ENCODE measurements at places on chromosomes 11 and 22.

DNA sequence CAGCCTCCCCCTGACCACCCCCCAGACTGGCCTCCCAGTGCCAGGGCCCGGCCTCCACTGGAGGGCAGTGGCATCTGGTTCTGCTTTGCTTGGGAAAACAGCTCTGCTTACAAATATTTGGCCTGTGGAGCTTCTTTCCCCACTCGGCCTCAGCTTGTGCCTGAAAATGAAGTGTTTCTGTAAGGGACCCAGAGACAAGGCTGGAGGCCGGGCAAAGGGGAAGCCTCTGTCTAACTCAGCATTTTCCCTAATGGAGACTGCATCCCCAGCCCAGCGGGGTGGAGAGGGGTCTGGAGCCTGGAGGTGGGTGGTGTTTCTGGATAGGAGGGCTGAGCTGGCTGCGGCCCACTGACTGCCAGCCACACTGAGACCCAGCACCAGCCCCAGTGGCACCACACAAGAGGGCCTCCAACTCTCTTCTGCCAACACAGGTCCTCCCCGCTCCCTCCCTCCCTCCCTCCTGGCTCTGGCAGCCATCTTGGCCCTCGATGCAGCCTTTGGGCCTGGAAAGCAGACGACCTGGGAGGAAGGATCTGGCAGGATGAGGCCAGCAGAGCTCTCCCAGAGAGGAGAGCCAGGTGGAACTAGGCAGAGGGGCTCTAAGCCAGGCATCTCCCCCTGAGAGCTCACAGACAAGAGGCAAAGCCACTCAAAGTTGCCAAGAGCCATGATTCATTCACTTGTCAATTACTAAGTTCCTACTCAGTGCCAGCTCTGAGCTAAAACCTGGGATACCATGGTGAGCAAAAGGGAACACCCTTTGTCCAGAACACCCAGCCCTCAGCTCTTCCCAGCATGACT, 77.1 kb upstream of the CD82 start:
- no peak for DNase-seq

- no peak for DNase-seq
Measured at GRCh38 chr11:95985174-95985808, 61.4 kb upstream of the MTMR2 start.

GRCh38 chr11:65129649-65130441, 4.5 kb downstream of the SYVN1 start:
- DNase-seq: no peak

GRCh38 chr11:65362320-65362931, 7.9 kb downstream of the TIGD3 start:
- no peak for DNase-seq

DNA sequence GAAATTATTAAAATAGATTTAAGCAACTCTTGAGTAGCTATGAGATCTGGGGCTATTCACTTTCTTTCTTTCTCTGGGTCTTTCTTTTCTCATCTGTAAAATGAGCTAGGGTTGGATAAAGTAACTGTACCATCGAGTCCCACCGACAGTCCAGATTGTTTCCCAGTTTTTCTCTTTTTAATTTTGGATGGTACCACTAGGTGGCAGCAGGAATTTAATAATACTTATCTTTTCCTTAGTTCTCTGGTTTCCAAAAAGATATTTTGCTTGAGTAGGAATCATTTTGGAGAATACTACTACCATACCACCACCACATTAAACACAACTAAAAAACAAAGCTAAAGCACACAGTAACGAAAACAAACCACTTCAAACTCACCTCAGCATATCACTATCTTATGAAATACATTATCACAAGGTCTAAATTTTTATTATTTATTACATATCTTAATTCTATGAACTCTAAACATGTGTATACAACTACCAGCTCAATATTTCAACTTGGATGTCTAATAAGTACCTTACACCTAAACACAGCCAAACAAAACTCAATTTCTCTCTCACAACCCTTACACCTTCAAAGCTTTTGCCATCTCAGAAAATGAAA, 584.0 kb downstream of the KCNA4 start:
- DNase-seq: no peak

GRCh38 chr11:110242746-110243145, 53.7 kb downstream of the RDX start:
- no peak for DNase-seq

DNA sequence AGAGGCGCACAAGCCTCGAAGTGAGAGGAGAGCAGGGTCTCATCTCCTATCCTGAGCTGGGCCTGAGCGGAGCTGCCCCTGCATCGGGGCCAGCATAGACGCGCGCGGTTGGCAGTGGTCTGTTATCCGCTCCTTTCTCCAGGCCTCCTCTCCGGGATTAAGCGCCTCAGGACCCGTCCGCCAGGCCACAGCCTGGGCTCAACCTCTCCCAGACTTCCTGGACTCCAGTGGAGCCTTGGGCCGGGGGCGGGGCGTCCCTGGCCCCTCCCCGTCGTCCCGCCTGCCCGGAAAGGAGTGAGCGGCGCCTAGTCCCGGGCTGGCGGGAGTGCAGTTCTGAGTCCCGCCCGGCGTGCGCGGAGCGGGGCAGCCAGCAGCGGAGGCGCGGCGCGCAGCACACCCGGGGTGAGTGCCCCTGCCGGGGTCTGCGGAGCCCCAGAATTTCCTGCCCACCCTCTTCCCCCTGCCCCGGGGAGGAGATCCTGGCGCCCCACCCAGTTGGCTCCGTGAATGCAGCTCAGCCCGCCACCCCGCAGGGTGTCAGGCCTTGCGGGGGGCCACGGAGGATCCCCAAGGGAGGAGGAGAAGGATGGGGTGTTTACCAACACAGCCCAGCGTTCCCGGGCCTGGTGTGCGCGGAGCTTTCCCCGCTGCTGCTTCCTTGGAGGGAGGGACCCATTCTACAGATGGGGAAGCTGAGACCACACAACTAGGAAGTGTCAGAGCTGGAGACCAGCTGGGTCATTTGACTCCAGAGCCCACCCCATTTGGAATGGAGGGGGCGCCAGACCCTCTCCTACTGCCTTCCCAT, at the start of gene TCIRG1:
TSS of gene TCIRG1 (plus strand) at position 308 of the 808 bp plus-strand sequence. CDS start 2,247 bp downstream, outside the sequence.
- DNase-seq: peak; percentile 87

Measured in activated CD8-positive, alpha-beta memory T cell treated with anti-CD3 and anti-CD28 coated beads for 24 hours (primary cell).